ENCODE measurements at places on chromosomes 2 and 18.

DNA sequence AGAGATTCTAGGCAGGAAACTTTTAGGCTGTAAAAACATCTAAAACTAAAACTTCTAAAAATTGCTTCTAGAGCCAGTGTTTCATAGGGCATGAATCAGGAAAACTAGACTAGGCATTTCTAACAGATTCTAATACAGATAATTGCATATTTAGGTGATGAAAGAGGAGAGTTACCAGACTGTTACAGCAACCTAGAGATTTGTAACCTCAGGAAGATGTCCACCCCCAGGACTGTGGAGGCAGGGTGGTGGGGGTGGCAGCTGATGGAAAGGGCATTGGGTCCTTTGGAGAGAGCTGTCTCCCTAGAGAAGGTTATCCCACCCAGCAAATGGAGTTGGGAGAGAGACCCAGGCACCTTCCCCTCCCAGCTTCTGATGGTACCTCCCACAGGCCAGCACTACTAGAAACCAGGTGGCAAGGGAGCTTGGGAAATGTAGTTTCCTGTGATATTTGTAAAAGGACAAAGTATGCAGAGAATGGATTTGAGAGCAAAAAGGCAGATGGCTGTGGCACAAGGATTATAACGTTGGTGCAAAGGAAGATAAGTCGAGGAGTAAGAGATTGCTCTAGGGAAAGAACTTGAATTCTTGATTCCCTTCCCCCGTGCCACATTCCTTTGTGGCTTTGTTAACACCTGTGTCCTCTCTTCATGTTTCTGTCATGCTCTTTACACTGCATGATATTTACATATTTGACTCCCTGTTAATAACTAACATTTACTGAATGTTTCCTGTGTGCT is 75.6 kb upstream of the MGAT5 start:
- no peak for DNase-seq

- DNase-seq = no peak
Measured at GRCh38 chr2:46230115-46230571, 67.1 kb upstream of the EPAS1 start.

GRCh38 chr2:177201919-177202346 is 10.7 kb upstream of the HNRNPA3 start:
- no peak for DNase-seq

- no peak for DNase-seq
Measured at GRCh38 chr18:12772111-12772510, 69.3 kb downstream of the PSMG2 start.

DNA sequence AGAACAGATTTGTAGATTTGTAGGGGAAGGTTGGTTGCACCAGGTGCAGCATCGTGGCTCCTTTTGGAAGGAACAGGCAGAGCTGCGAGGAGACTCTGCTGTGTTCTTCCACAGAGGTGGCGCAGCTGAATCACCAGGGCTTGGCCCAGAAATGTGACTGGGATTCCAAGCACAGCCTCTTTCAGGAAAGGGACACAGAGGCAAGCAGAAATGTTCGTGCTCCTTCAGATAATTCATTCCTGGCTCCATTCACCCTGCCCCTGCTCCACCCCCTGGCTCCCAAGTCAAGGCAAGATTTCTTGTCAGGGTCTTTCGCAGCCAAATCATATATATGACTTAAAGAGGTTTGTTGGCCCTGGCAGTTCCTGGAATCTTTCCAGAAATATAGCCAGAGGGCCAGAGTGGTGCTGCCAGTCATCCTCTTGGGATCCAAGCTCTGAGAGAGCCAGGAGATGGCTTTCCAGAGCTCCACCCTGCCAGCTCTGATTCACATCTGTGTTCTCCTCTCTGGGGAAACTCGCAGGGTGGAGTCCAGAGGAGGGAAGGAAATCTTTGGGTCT is 203.9 kb upstream of the TANK start:
- DNase-seq = no peak

DNA sequence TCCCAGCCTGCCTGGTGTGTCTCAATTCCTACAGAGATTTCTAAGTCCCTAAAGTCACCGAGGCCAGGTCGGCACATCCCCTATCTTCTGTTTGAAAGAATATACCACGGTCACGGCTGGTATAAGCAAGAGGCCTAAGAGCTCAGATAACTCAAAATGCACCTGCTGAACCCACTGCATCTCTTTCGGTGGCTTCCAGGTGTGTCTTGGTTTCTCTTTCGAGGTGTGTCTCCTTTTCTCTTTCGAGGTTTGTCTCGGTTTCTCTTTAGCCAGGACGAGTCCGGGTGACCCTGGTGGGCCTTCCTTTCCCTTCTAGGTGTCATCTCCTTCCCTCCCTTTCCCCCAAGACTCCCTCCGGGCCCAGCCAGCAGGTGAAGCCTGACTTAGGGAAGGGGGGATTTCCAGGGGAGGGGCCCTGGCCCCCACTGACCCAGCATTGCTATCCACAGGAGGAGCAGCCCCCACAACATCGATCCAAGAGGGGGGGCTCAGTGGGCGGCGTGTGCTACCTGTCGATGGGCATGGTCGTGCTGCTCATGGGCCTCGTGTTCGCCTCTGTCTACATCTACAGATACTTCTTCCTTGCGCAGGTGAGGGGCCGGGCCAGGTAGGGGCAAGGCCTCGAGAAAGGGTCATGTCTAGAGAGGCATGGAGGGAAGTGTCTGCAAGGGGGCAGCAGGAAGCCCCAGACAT is 8.4 kb downstream of the ITM2C start:
- no peak for DNase-seq

DNA sequence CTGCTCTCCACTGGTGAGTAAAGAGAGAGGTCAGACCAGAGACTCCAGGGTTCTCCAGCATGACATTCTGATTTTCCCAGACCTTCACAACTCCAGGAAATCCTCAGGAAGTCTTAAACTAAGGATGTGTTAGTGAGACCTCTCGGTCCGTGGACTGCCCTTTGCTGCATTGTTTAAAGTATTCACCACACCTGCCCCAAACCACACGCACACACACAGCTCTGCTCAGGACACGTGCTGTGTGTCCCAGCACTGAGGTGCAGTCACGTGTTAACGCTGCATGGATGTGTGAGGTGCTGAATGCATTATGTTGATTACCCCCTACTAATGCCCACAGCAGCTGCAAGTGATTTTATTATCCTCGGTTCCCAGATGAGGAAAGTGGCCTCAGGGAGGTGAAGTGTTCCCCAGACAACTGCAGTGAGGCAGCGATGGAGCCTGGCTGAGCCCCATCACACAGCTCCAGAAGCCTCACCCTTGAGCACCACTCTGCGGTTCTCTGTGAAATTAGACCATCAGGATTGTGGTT is 68.4 kb downstream of the TRAPPC12 start:
- no peak for DNase-seq

GRCh38 chr18:12106471-12106870 is 12.8 kb downstream of the ANKRD62 start:
- DNase-seq = no peak

- DNase-seq = no peak
Measured at GRCh38 chr18:78794071-78794430, 185.6 kb upstream of the SALL3 start.

GRCh38 chr2:224723586-224724217 is 7.5 kb upstream of the CCDC195 start:
- DNase-seq = no peak

- DNase-seq = no peak
Measured at GRCh38 chr18:754656-755055, 42.2 kb upstream of the ENOSF1 start.

GRCh38 chr2:239870863-239871262 is 154.3 kb downstream of the NDUFA10 start:
- no peak for DNase-seq

- DNase-seq = no peak
Measured at GRCh38 chr2:6823111-6823510, 42.6 kb downstream of the CMPK2 start.

DNA sequence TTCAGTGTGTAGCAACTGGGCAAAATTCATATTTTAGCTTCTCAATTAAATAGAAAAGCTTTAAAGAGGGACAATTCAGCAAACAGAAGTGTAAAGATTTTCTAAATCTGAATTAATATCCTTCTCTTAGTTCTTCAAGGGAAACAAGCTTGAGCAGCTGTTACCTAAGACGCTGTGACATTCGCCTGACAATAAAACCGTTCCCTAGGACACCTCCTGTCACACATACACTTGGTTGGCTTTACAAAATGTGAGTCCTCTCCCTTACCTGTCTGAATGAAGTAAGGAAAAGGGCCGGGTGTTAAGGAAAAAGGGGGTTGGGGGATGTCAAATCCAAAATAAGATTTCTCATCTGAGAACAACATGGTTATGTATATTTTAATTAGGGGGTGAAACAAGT is 2.1 kb downstream of the SERTAD2 start:
- DNase-seq = no peak

GRCh38 chr2:196758474-196759377 is 40.8 kb downstream of the GTF3C3 start:
- DNase-seq = no peak

DNA sequence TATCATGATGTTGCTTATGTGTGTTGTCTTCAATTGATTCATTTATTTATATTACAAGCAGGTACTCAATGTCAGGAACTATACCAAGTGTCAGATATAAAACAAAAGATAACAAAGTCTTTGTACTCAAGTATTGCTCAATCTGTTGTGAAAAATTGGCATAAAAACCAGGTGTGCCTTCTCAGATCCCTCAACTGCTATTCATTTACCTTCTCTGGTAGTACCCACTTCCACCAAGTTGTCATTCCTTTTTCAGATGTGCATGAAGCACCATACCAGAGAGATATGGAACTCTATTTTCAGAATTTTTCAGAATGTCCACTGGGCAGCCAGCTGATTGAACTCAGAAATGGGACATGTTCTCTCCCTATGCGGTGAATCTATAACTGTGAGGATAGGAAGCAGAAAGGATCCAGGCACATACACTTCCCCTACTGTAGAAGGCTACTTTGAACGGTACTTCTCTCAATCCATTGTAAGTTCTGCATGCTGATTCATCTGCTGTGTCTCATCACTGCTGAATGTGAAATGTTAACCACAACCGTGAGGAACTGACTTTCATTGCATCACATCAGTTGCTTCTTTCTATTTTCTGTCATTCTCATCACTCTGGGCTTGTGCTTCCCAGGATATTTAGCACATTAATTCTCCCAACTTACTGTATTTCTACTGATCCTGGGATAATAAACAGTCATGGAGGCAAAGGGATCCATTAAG is 1621.3 kb downstream of the SUCLG1 start:
- DNase-seq = no peak

DNA sequence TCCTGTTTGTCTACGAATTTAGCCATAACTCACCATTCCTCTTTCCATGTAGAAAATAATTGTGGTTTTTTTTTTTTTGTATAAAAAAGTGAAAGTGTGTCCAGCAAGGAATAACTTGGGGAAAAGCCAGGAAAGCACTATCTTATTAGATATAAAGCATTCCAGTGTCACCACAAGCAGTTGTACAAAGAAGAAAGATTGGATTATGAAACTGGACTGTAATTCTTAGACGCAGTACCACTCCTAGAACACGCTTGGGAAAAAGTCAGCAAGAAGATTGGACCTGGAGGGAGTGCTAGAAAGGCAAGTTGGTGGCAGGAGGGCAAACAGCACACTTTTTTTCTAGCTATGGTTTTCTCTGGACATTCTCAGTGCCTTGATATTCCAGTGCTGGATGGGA is 186.7 kb downstream of the PARD3B start:
- no peak for DNase-seq

DNA sequence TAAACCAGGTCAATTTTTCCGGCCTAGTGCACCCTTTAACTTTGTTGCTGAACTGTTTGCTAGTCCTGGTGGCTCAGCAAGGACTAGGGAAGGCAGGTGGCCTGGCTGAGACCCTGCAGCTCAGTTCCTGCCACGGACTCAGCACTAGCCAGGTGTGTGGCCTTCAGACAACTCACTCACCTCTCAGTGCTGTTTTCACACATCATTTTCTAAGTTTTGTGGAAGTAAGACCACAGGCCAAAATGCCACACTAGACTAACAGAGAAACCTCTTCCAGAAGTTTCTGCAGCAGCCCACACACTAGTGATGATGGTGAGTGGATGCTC is 65.9 kb upstream of the SLC1A4 start:
- DNase-seq = no peak

DNA sequence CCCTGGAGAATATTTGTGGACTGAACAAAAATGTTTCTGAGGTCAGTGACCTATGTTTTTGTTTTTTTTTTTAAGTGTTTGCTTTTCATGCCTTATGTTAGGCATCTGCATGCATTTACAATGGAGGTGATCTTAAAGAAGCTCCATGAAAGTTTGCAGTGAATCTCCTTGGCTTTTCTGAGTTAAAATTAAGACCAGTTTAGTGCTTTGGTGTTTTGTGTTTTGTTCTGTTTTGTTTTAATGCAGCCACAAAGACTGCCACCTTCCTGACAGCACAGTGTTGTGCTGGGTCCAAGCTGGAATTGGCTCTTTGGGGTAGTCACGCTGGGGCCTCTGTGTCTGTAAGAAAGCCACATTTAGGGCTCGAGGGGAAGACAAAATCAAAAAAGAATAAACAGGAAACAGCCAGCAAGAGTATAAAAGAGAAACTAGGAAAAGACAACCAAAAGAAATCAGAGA is 396.2 kb downstream of the ARHGAP15 start:
- no peak for DNase-seq

DNA sequence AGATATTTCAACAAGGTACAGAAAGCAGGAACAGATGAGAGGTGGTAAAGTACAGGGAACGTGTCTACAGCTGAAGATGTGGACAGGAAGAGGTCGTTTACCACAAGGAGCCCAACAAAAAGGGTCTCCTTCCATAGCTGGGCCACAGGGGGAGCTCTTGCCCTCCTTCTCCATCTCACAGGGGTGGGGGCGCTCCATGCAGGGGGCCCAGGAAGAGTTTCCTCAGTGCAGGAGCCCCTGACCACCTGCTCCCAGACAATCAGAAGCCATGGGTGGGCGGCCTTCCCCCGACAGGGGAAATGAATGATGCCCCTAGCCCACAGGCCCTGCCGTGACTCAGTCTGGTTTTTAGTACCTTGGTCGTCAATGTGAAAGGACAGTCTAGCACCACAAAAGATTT is 163.6 kb upstream of the ZNF516 start:
- DNase-seq = peak; percentile 15

DNA sequence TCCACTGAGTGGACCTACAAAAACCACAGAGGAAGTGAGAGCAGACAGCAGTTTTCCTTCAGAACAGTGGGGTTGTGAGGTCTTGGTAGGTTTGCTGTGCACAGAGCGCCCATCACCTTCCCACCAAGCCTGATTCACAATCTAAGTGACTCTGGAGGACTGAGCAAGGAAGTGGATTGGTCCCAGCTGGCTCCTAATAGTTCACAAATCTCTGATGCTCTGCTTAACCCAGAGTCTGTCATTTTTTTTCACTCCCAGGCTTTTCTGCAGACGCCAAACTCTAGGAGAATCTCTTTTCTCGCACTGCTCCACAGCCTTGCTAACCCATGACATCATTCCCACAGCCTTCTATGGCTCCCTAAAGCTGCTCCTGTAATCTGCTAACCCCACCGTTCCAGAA is 280.4 kb downstream of the C1D start:
- DNase-seq = no peak
